Skeletal muscle cell (primary cell): ENCODE measurements at places on chromosomes 12 and 14.

DNA sequence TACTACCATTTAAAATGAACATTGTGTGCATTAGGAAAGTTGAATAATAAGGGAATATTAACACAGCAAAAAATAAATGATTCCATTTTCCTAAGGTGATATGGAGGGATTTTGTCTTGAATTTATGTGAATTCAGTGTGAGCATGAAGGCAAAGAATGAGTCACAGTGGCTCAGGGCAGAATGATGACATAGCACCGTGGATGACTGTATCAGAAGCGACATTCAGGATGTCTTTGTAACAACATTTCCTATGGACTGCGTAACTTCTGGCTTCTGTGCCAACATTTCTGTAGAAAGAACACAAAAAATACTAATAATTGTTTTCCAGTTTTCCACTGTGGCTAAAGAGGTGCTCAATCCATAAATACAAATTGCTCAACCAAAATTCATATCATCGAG is 54.6 kb downstream of the TTC8 start:
- peak; percentile 75 for DNase-seq

DNA sequence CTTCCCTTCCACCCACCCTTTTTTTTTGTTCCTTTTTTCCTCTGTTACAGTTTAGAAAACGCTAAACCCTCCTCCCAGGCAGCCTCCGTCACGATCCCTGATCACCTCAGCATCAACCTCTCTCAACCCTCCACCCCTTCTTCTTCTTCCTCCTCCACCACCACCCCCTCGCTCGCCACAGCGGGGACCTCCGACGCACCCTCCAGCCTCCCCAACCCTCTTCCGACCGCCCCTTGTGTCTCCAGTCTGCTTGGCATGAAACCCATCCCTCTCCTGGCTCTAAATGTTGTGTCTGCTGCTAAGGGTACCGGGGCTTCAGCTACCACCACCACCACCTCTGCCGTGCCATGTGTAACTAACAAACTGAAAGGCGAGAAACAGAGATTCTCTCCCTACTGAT is 22.9 kb downstream of the PCBP2 start:
- no peak for DNase-seq

DNA sequence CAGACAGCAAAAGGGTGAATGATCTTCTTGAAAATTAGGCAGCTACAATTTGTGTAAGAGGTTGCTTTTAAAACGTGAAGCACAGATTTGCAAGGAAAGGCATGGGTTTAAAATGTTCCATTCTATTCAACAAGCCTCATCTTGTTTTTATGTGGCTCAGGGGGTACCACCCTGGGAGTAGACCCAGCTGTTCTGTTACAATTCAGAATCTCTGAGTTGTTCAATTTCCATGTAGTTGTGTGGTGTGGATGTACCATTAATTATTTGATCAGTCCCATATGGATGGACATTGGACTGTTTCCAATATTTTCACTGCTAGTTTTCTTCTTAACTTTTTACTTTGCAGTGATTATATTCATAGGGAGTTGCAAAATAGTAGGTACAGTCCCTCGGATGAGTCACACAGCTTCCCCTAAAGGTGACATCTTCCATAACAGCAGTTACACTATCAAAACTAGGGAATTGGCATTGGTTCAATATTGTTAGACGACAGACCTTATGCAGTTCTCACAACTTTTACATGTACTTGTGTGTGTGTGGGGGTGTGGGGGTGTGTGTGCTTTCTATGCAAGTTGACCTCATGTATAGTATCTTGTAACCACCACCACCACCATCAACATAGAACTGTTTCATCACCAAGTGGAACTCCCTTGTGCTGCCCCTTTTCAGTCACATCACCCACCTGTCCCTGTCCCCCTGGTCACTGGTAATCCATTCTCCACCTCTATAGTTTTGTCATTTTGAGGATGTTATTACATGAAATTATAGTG is 59.0 kb upstream of the CAPRIN2 start:
- peak; percentile 36 for DNase-seq

DNA sequence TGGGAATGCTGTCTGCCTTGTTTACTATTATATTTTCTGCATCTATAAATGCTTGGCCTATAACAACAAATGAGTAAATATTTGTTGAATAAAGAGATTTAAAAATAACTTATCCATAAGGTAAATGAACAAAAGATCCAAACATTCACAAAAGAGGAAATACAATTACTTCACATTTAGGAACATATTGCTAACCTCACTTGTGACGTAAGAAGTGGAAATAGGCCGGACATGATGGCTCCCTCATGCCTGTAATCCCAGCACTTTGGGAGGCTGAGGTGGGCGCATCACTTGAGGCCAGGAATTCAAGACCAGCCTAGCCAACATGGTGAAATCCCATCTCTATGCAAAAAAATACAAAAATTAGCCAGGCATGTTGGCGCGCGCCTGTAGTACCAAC is 25.7 kb upstream of the CKAP4 start:
- no peak for DNase-seq

DNA sequence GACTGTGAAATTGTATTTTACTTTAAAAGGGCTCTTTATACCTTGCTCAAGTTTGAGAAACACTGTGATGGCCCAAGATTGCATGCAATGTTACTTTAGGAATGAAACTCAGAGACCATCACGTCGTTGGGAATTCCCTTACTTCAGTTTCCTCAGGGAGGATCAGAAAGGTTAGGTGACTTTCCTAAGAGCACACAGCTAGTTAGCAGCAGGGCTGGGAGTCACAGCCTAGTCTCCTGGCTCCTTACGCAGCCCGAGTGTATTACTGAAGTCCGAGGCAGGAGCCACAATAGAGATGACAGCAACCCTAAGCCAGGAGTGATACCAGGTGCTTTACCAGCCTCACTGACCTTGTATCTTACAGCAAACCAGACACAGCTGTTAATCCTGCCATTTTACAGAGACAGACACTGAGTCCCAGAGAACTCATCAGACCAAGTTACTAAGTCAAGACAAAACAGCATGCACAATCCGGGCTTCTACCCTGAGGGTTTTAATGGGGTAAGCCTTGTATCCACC is 67.0 kb downstream of the RBM19 start:
- no peak for DNase-seq

- DNase-seq = no peak
Measured at GRCh38 chr12:122995503-122996187, 15.2 kb downstream of the ARL6IP4 start.

DNA sequence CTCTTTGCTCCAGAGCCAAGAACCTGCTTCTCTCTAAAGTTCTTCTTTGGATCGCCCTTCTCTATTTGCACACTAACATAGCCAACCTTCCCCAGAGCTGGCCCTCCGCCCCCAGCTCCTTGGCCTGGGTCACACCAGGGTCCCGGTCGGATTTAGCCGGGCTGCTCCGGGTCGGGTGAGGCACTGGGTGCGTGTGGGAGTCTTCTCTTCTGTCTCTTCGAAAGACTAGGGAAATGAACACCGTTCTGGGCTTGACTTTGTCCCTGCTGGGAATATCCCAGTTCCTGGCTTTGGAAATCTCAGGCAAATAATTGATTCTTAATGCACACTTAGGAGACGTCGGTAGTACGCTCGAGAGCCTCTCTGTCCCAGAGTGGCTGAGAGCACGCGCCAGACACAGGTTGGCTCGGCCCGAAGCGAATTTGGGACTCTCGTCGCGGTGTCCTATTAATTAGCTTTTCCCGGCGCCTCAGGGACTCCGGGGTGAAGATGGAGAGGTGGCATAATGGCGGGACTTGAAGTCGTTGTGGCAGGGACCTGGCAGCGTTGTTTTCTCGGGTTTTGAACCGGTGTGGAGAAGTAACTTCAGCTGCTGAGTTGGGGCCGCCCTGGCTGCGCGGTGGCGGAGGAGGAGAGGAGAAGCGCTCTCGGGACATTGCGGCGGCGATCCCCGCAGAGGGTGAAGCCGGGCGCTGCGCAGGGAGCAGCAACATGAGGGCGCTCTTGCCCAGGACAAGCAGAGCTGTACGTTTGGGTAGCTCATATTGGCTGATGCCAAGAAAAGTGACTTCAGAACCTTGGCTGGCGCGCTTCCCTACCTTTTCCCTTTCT is 7.5 kb downstream of the FOXG1 start:
- DNase-seq = no peak

GRCh38 chr14:65297744-65298143 is 114.8 kb upstream of the FUT8 start:
- DNase-seq = no peak

DNA sequence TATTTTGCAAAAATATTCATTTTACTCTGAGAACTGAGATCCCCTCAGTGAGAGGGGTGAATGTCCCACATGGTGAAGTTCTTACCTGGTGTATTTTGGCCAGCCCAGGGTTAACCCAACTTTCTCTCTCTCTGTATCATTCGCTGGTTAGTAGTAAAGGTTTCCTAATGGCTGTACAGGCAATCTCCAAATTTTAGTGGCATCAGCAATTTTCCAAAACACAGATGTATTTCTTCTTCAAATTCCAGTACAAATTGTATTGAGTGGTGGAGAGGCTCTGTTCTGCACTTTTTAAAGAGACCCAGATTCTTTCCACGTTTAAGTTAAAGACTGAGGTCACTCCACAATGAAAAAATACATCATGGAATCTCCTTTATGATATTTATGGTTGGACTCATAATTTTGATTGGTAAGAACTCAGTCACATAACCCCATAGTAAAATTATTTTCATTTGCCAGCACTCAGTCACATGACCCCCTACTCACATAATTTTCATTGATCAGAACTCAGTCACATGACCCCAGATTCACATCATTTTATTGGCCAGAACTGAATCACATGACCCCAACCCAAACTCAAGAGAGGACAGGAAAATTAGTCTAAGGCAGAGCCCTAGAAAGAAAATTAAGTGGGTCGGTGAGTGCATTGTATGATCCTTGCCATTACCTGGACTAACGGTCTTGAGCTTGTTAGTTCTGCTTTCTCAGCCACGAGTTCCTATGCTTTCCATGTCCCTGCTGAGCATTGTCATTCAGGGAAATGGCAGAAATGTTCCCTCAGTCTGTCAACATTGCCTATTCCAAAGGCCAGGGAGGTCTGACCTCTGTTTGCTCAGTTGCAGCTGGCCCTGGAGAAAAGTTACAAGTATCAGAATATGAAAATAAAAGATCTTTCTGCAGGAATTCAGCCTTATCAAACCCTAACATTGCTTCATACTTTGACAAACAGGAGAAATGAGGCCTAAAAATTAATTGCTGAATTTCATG is 1536.2 kb downstream of the AACS start:
- DNase-seq = no peak

- DNase-seq = peak; percentile 7
Measured at GRCh38 chr12:123801573-123802178, 39.6 kb downstream of the DNAH10 start.

DNA sequence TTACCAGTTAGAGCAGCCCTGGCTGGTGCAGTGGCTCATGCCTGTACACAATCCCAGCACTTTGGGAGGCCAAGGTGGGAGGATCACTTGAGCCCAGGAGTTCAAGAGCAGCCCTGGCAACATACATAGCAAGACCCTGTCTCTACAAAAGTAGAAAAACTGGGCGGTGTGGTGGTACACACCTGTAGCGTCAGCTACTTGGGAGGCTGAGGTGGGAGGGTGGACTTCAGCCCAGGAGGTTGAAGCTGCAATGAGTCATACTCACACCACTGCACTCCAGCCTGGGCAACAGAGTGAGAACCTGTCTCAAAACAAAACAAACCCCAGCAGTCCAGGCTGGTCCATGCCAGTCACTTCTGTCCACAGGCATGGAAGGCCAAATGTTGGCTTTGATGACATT is 7.4 kb downstream of the COX14 start:
- DNase-seq = no peak

- no peak for DNase-seq
Measured at GRCh38 chr14:100626614-100627013, 39.4 kb upstream of the BEGAIN start.

DNA sequence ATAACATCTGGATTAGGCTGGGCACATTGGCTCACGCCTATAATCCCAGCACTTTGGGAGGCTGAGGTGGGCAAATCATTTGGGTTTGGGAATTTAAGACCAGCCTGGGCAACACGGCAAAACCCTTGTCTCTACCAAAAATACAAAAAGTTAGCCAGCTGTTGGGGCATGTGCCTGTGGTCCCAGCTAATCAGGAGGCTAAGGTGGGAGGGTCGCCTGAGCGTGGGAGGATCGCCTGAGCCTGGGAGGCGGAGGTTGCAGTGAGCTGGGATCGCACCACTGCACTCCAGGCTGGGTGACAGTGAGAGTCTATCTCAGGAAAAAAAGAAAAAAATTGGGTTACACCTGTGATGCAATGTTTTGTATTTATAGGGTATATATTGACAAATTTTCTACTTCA is 5.3 kb downstream of the NEK9 start:
- DNase-seq = no peak

GRCh38 chr14:52464175-52464574 is 88.1 kb downstream of the TXNDC16 start:
- DNase-seq = no peak

DNA sequence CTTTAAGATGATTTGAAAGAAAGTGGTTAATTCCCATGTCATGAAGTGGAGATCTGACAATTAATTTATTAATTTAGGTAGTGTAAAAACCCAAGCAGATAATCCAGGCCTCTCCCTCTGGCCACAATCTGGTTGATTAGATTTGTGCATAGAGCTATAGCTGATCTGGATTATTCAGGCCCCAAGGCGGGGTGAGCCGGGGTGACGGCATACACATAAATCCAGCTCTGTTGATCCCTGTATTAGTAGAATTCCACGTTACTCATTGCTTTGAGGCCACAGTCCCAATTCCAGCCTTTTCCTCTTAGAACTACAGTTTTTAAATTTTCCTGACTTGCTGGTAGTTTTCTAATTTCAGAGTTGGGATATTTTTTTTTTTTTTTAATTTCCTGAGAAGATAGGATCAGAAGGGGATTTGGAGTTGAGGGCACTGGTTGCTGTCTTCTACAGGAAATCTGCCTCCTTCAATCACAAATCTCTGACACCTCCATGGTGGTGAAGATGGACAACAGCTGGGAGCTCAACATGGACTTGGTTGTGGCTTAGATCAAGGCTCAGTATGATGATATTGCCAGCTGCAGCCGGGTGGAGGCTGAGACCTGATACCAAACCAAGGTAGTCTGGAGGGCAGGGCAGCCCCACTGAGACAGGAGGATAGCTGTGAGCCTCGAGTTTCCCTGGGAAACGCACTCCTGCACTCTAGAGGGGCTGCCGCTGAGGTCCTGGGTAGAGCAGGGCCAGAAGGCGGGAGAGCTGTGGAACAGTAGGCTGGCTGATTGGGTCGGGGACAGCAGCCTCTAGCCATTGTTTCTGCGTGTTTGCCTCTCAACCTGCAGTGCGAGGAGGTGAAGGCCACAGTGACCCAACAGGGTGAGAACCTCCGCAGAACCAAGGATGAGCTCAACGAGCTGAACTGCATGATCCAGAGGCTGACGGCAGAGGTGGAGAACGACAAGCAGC is 19.4 kb downstream of the KRT85 start:
- no peak for DNase-seq

DNA sequence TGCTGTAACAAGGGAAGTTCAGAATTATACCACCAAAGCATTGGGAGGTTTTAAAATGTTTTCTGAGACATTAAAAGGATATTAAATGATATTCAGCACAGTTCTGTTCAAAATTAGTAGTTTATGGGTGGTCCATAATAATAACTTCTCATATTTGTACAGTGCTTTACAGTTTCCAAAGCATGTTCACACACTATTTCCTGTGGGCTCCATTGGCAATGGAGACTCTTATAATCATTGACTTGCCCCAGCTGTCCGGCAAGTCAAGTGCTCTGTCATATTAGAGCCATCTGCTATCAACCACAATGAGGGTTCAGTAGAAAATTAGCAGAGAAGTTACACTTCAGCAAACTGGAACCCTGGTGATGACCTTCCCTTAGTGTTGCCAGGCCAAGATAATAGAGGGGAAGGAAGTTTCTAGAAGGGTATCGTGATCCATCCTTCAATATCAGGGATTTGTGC is 526.6 kb upstream of the CCDC196 start:
- no peak for DNase-seq
